NCI-H526 (cell line): ENCODE measurements at places on chromosomes 6 and 20.

GRCh38 chr6:140718021-140718420 lies 1343.6 kb upstream of the CITED2 start:
- DNase-seq: no peak

GRCh38 chr20:44666066-44666465 lies 14.6 kb upstream of the ADA start:
- no peak for DNase-seq

- DNase-seq: no peak
Measured at GRCh38 chr6:45988635-45989034, 27.0 kb downstream of the CLIC5 start.

- DNase-seq: no peak
Measured at GRCh38 chr20:25361287-25361683, 29.4 kb downstream of the ABHD12 start.

- DNase-seq: no peak
Measured at GRCh38 chr6:119942078-119942752, 592.7 kb upstream of the MAN1A1 start.

- no peak for DNase-seq
Measured at GRCh38 chr20:41938353-41938752, 320.2 kb upstream of the CHD6 start.

DNA sequence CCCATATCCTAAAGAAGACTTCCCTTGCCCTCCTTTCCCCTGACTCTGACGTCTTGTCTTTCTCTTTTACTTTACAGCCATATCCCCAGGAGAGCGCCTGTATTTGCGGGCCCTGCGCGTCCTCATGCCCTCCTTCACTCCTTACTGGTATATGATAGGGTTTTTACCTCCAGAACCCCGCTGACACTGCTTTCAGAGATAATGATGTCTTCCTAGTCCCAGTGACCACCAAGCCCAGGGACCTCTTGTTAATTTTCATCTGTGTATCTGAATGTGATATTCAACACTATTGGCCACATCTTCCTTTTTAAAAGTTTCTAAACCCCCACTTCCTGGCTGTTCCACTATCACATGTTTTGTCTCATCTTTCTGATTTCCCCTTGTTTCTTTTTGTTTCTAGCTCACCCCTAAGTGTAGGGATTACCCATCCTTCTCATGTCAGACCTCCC lies 102.0 kb downstream of the HIVEP1 start:
- no peak for DNase-seq

DNA sequence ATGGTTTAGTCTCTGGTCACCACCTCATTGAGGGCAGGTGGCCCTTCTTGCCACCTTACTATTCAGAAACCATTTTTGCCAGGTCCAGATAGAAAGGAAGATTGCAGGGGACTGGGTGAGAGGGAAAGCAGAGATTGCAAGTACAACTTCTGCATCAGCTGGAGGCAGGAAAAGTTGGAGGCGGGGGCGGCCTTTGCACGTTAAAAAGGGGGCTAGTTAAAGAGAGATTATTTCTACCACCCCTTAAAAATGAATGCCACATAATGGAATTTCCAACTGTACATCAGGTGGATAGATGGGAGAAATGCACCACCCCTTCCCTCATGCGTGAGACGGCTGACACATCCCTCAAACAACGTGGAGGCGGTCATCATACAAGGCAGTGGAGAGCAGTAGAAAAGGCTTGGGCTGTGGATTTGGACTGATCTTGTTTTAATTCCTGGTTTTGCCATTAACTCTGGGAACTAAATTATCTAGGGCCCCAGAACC lies 95.4 kb upstream of the CNKSR3 start:
- DNase-seq: no peak

DNA sequence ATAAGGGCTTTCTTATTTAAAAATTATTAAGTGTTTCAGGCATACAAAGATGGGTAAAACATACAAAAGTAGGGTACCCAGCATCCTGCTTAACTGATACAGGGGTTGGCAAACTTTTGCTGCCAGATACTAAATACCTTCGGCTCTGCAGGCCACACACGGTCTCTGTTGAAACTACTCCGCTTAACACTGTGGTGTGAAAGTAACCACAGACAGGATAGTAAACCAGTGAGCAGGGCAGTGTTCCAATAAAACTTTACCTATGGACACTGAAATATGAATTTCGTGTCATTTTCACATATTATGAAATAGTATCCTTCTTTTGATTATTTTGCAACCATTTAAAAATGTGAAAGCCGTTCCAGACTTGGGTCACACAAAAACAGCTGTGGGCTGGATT lies 92.4 kb downstream of the EYA2 start:
- no peak for DNase-seq

GRCh38 chr6:35945650-35946025 lies 24.7 kb upstream of the SRPK1 start:
- DNase-seq: no peak

DNA sequence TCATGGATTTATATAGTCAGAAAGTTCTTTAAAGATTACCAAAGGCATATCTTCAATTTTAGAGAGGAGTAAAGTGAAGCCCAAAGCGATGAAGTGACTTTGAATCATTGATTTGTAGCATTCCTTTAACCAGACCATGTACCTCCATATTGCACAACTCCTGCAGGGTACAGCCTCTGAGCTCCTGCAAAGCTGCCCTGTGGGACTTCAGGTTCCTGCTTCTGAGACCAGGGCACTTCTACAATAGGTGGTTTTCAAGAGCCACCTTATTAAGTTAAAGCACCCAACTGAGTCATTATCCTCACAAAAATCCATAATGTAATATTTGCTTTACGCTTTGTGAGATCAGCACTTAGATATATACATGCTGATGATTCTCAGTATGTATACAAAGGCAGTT lies 270.7 kb upstream of the RGS17 start:
- no peak for DNase-seq

GRCh38 chr6:21771626-21772320 lies 178.2 kb downstream of the SOX4 start:
- no peak for DNase-seq

GRCh38 chr6:160197662-160198061 lies 61.0 kb downstream of the SLC22A2 start:
- DNase-seq: no peak

- no peak for DNase-seq
Measured at GRCh38 chr6:9494864-9495263, 920.0 kb downstream of the TFAP2A start.

DNA sequence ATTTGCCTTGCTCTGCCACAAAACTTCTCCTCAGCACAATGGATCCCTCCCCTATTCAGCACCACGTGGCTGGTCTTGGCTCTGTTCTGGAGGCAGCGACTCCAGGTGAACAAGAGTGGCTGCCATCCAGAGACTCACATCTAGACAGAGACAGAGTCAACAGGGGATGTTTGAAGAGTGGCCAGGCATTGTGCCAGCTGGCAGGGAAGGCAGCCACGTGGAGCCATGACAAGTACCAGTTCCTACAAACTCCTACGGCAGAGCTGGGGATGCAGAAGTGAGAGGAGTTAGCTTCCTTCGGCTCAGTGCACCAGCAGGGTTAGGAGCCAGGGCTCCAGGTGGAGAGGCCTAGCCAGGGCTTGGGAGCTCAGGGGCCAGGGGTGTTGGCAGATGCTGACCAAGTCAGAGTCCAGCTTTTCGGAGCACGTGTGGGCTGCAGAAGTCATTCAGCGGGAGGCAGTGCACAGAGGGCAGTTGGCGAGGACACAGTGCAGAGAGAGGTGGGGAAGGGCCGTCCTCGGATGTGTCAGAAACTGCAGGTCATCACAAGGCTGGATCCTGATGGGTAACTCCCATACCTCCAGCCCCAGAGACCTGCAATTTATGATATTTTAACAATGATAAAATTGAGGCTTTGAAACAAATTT lies 171.7 kb upstream of the PDE10A start:
- DNase-seq: no peak

- DNase-seq: no peak
Measured at GRCh38 chr6:122719176-122719575, 60.3 kb upstream of the FABP7 start.

- DNase-seq: no peak
Measured at GRCh38 chr20:20454367-20454766, 86.5 kb downstream of the INSM1 start.

DNA sequence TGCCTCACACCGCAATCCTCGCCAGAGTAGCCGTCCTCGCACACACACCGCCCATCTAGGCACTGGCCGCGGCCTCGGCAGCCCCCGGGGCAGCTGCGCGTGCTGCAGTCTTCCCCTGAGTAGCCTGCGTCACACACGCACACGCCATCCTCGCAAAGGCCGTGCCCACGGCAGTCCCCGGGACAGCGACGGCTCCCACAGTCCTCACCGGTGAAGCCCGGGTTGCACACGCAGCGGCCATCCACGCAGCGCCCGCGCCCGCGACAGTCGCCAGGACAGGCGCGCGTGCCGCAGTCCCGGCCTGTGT lies 13.1 kb downstream of the TNXB start:
- DNase-seq: no peak

DNA sequence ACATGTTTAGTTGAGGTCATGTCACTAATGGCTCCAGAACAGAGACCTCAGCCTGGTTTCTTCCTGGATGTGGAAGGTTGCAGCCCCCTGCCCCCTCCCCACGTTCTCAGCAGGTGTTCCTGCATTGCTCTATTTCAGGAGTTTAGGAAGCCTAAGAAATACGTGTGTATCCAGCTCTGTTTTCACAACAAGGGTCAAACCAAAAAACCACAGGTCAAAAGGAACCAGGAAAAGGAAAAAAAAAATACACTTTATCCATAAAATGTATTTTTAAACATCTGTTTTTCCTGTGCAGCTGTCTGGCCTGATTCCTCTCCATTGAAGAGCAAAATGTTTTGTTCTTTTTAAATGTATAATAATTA lies 107.9 kb upstream of the PLEKHG1 start:
- no peak for DNase-seq

DNA sequence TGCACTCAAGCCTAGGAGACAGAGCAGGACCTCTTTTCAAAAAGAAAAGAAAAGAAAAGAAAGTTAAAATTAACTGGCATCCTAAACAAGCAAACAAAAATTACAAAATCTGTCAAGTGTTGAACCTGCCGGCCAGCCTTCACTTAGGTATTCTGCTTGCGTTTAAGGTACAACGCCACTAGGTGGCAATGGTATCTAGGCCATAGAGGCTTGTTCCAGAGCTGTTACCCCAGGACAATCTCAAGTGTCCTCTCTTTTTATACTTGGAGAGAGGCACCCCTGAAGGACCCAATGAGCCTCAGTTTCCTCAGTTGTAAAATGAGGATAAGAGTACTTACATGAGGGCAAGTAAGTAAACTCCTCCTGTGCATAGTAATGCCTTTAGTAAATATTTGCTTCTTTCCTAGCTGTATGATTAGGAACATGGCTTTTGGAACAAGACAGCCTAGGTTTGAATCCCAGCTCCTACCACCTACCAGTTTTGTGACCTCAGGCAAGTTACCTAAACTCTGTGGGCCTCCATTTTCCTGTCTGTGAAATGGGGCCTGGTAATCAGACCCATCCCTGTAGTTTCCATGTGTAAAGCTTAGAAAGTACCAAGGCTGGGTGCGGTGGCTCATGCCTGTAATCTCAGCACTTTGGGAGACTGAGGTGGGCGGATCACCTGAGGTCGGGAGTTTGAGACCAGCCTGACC lies 5.8 kb upstream of the PACSIN1 start:
- peak; percentile 55 for DNase-seq

- no peak for DNase-seq
Measured at GRCh38 chr6:39209911-39210310, 19.4 kb downstream of the KCNK5 start.

GRCh38 chr6:118253741-118254140 lies 294.4 kb upstream of the PLN start:
- DNase-seq: no peak

GRCh38 chr6:37622646-37623071 lies 75.0 kb downstream of the MDGA1 start:
- no peak for DNase-seq

GRCh38 chr6:115832186-115832585 lies 228.5 kb downstream of the FRK start:
- no peak for DNase-seq

DNA sequence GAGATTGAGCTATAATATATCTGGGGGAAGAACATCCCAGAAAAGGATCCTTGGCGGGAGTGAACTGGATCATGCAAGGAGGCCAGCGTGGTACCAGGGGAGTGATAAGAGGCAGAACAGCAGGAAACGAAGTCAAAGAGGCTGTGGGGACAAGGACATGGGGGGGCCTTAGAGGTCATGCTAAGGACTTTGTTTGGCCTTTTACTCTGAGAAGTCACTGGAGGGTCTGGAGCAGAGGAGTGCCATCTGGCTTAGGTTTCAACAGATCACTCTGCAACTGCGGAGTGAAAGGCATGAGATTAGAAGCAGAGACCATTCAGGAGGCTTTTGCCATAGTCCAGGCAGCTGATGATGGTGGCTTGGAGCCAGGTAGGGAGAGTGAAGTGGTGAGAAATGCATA lies 24.3 kb downstream of the MRAP2 start:
- DNase-seq: no peak
